ENCODE measurements at places on chromosomes 16 and 17.
A peak's percentile ranks its signal among the peaks of the same experiment; 100 is the strongest.

DNA sequence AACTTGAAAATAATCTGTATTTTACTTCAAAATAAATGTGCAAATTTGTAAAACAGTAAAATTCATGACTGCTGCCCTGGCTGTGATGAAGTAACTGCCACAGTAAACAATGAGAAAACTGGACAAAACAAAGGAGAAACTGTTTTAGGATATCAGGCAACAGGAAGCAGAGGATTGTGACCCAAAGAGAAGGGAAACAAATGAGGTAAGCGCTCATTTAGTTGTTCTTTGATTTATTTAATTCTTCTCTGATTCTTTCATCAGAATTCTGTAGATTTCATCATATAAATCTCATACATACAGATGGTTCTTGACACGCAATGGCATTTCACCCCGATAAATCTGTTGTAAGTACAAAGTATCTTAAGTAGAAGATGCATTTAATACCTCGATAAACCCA lies 198.1 kb upstream of the AXIN2 start:
- DNase-seq = no peak

DNA sequence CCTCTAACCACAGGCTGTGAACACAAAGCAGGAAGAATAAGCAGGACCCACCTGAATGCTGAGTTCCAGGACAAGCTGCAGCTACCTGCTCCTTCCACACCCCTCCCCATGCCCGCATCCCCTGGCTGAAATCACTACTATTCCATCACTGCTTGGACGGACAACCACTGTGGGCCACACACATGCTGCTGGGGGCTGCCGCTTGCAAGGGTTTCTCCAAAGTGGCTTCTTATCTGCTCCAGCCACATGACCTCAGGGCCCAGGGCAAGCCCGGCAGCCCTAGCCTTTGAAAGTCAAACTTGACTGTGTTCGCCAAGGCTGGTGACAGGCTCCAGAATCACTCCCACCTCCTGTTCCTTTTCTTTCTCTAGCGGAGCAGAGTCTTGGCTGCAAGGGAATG lies 18.4 kb downstream of the FA2H start:
- no peak for DNase-seq

DNA sequence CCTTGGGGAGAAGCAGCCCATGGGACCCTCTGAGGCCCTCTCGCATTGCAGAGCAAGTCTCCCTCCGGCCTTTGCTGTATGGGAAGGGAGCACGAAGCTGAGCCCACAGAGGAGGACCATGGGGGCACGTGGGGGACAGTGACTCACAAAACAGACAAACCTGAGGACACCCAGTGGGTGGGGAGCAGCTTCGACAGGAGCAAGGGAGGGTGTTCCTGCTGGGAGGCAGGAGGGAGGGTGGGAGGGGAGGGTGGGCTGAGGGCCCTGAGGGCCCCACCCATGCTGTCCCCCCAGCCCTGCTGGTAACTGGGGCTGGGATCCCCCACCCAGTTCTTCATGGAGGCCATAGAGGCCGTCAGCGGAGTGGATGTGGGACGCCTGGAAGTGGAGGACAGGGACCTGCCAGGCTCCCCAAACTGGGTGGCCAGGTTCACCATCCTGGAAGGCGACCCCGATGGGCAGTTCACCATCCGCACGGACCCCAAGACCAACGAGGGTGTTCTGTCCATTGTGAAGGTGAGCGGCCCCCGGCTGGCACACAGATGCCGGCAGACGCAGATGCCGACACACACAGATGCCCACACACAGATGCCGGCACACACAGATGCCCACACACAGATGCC lies 12.5 kb downstream of the SLC22A31 start:
- peak; percentile 61 for DNase-seq

DNA sequence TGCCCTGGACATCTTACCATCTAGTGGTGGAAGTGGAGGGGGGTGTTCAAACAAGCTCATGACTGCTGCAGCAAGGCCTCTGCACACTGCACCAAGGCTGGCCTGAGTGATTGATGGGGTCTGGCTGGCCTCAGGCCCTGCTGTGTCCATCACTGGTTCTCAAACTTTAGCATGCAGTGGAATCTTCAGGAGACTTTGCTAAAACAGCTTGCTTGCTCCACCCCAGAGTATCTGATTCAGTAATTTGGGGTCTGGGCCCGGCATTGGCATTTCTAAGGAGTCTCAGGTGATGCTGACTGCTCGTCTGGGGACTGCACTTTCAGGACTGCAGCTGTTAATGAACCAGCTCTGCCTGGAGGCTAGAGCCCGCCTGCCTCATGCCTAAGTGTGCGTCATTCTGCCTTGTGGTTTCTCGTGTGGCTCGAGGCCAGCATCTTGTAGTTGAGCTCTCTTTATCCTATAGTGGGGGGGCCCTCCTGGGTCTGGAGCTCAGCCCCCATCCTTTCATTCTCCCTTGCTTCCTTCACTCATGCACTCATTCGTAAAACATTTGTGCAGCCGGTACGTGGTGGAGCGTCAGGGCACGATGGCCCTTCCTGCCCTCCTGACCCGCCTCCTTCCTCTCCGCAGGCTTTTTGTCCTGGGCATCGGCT lies 4.1 kb downstream of the MGAT5B start:
- DNase-seq = no peak

DNA sequence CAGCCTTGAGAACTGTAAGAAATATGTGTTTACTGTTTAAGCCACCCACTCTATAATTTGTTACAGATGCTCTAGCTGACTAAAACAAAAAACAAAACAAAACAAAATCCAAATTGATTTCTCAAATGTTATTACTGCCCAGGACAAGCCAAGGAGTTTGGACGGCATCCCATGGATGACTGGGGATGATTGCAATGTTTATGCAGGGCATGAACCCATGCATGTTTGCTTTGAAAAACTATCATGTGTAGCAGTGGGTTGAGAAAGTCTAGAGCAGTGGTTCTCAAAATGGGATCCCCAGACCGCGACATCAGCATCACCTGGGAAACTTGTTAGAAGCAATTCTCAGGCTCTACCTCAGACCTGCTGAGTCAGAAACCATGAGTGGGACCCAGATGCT lies 223.2 kb upstream of the PSMD7 start:
- no peak for DNase-seq

DNA sequence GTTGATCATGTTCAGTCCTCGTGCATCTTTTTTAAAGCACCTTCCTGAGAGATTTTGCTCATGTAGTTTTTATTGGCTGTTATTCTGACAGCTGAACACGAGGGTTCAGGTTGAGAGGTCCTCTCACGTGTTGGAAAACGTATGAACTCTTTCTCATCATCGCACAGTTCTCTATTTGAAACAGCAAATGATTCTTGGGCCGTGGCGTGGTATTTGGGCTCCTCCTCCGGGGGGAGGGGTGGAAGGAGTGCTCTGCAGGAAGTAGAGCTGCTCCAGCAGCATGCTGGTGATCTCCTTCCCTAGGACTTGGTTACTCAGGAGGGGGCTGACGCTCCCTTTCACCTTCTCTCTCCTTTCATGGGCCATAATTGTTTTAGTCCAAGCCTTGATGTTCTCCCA lies 70.4 kb downstream of the KSR1 start:
- peak; percentile 66 for DNase-seq

- DNase-seq = peak; percentile 36
These were observed 1.4 kb downstream of the TENT4B start for GRCh38 chr16:50154420-50154950.

- no peak for DNase-seq
These were observed 9.6 kb downstream of the RNF40 start for GRCh38 chr16:30771726-30772125.

GRCh38 chr17:74374858-74375257 lies 7.6 kb downstream of the GPR142 start:
- peak; percentile 84 for DNase-seq

DNA sequence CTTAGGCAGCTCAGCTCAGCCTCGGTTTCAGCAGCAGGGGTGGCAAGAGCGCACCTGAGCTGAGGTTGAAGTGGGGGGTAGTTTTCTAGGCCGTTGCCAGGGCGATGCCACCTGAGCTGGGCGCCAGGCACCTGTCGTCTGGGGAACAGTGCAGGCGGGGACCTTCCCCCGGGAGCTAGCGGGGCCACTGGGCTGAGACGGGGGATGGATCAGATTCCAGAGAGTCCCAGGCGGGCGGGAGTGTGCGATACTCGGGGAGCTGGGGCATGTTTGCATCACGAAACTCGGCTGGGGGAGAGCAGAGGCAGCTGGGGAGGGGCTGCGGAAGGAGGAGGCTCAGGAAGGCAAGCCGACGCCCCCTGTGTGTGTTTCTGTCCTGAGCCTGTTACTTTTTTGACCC lies 477 bp upstream of the CLDN9 start:
- DNase-seq = peak; percentile 80

GRCh38 chr17:45782889-45783592 lies 1.1 kb upstream of the CRHR1 start:
- peak; percentile 81 for DNase-seq

- peak; percentile 66 for DNase-seq
These were observed 502 bp downstream of the FAAP100 start for GRCh38 chr17:81551458-81552243.

DNA sequence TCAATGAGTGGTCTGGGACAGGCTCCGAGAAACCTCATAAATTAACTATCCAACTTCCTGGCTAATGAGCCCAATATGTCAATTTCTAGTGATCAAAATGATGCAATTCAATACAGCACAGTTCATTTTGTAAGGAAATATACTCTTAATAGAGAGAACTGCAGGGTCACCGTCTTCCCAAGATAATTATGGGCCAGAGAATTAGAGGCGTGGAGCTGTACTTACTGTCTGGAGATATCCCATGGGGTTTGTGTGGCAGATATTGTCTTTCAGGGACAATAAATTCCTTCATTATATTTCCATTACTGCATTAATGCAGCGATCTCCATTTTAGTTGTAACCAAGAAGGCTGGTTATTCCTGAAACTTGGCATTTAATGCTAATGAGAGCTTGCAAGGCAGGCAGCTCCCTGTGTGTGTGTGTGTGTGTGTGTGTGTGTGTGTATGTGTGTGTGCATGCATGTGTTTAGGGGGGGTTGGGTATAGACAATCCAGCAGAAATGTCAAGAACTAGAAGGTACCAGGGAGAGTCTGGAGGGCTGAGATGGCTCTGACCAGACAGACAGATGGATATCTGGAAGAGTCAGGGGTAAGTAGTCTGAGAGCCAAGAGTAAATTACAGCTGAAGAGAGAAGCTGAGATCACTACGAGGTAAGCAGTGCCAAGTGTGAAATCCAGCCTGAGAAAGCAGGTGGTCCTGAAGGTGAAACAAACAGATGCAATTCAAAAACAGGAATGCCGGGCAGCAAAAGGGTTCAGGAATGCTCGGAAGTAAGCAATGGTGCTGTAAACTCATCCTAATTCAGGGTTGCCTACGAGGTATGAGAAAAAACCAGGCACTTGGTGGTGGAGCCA lies 393.0 kb downstream of the CA10 start:
- no peak for DNase-seq

DNA sequence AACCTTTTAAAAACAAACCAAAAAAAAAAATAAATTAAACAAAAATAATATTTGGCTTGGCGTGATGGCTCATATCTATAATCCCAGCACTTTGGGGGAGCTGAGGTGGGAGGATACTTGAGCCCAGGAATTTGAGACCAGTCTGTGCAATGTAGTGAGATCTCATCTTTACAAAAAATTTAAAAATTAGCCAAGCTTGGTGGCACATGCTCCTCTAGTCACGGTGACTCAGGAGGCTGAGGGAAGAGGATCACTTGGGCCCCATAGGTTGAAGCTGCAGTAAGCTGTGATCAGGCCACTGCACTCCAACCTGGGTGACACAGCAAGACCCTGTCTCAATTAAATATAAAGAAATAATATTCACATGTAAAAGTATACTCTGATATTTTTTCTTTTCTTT lies 12.2 kb downstream of the GNGT2 start:
- DNase-seq = no peak

GRCh38 chr17:8859027-8859803 lies 8.3 kb downstream of the PIK3R6 start:
- DNase-seq = no peak

GRCh38 chr16:86664522-86665318 lies 86.4 kb downstream of the FOXL1 start:
- peak; percentile 13 for DNase-seq

DNA sequence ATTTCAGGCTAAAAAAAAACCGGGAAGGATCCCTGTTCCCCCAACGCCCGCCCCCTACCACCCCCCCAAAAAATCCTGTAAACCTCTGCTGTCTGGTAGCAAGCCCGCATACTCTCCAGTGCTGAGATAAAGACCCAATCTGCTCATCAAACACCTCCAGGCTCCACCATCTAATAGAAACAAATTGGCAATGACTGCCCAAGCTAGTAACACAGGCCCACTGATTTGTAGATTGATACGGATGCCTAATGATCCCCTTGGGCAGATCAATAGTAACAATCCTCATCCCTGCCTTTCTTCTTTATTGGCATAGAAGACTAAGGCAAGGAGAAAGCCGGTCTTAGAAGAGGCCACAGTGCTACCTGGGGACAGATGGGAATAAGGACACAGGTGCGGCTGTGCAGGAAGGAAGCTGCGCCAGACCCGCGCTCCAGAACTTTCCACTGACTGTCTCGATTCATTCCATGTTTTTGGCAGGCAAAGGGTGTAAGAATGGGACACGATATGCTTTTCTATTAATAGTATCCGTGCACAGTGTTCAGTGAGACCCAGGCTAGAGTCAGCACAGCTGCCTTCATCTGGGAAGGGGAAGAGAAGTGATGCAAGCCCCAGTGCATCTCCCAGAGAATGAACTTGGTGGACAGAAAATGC lies 407.6 kb upstream of the PSMD7 start:
- DNase-seq = no peak

- DNase-seq = no peak
These were observed 18.8 kb upstream of the TIMP2 start for GRCh38 chr17:78944026-78944425.

- DNase-seq = peak; percentile 77
These were observed 23.3 kb downstream of the TBCD start for GRCh38 chr17:82775001-82775823.
